RWPE1 (cell line): ENCODE measurements at places on chromosomes 13 and 19.

GRCh38 chr19:56978023-56978565, 137.6 kb upstream of the PEG3 start:
- no peak for DNase-seq

GRCh38 chr13:95222733-95223018, 78.6 kb downstream of the ABCC4 start:
- no peak for DNase-seq

- no peak for DNase-seq
Observed at GRCh38 chr19:45676851-45677263, 8.8 kb downstream of the GIPR start.

- DNase-seq: no peak
Observed at GRCh38 chr13:70662231-70662940, 554.1 kb upstream of the KLHL1 start.

- DNase-seq: no peak
Observed at GRCh38 chr13:93857126-93857525, 622.4 kb downstream of the DCT start.

GRCh38 chr19:18333680-18334079, 6.7 kb upstream of the PGPEP1 start:
- no peak for DNase-seq

DNA sequence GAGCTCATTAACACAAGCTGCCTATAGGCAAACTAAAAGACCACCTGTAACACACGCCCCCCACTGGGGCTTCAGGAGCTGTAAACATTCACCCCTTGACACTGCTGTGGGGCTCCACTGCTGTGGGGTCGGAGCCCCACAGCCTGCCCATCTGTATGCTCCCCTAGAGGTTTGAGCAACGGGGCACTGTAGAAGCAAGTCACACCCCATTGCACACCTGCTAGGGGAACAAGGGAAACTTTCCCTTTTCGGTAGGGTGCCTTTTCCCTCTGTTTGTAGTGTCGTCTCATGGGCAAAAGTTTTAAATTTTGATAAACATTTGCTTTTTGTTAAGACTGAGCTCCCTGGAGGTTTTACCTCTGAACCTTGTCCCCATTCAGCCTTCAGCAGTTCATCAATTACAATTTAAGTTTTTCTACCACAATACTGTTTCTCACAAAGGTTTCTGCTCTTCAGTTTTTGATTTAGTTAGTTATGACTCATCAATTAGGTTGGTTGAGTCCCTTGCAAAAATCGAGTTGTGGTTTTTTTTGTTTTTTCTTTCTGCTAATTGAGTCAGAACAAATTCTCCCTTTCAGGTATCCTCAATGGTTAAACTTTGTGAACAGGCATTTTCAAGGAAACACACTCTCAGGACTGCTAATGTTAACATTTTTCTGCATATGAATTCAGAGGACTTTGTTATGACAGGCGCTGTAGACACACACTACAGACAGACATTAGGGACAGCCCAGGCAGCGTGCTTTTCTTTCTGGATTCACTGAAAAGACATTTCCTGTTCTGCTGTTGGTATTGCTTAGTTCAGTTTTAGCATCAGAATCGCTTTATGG, 35.1 kb downstream of the ZNF433 start:
- no peak for DNase-seq

- no peak for DNase-seq
Observed at GRCh38 chr13:25739376-25739775, 312.4 kb downstream of the SHISA2 start.
